Smooth muscle cell of the brain vasculature (primary cell): ENCODE measurements at places on chromosomes 1 and 21.

GRCh38 chr1:204147406-204148383 lies 4.1 kb downstream of the ETNK2 start:
- DNase-seq: no peak

DNA sequence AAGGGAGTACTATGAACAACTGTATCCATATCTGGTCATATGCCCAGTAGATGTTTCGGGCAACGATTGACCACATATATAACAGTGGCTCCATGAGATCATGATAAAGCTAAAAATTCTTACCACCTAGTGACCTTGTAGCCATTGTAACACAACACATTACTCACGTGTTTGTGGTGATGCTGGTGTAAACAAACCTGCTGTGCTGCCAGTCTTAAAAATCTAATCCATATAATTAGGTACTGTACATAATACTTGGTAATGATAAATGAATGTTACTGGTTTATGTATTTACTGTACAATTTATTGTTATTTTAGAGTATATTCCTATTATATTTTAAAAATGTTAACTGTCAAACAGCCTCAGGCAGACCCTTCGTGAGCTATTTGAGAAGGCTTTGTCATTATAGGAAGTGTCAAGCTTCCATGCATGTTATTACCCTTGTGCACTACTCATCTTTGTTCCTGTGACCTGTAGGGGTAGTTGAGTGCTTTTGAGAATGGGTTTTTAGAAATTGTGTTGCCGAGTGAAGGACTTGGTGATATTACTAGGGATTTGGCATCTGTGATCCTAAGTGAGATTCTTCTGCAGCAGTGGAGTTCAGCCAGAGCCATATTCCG lies 23.6 kb downstream of the DIP2A start:
- DNase-seq: no peak

DNA sequence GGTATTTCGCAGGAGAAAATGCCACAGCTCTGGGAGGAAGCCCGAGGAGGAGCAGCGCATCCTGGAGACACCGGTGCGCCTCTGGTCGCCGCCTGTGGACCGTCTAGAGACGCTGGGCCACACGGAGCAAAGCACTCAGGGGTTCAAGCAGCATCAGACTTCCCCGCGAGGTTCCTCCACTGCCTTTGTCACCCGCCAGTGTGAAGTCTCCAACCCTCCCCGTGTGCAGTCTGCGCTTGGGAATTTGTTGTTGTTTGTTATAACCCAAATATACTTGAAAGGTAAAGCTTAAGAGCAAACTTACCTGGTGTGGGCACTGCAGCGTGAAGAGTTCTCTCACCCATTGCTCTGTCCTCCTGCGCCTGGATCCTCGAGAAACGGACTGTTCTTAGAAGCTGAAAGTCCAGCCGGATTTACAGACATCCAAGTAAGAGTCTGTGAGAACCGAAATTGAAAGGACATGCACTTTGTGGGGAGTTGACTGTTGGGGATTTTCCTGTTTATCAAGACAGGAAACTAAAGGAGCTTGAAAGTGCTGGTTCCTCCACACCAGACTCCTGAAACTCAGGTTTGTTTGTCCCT lies at the start of gene GBP4:
TSS of gene GBP4 (minus strand) at position 452 of the 582 bp plus-strand sequence. CDS start at position 344, 108 bp downstream.
- DNase-seq: peak; percentile 10

- no peak for DNase-seq
Measured at GRCh38 chr1:147109041-147109440, 63.2 kb downstream of the PRKAB2 start.

DNA sequence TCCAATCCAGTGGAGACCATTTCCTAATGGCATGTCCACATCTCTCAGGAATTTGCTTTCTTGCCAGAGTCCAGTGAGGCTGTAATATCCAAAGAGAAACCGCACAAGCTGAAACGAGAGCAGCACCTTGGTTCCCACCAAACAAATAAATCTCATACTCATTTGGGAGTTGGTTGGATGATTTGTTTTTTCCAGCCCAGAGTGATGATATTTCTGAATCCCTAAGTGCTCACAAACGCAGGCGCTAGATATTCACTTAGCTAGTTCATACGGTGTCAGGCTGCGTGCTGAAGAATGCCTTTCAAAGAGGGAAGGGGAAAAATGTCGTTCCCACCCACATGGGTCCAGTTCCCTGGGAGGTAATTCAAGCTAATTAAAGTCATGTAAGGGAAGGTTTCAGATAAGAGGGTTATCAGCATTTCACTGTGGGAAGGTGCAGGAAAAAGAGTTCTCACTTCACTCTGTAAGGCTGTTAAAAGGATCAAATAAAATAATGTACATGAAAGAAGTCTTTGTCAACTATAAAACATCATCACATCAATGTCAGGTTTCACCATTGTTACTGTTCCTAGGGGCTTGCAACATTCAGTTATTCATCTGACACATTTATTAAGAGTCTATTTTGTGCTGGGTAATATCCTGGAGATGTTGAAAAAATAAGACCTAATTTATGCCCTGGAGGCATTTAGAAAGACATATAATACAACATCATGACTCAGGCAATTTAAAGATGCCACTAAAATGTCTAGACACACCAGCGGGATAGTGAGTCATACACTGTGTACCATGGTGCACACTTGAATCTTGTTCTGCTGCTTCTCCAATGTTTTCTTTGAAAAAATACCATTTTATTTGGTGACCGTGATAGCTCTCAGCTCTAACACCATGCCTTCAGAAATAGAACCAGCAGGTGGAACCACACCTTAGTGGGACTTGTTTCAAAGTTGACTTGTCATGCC lies 19.3 kb downstream of the DPT start:
- DNase-seq: no peak

DNA sequence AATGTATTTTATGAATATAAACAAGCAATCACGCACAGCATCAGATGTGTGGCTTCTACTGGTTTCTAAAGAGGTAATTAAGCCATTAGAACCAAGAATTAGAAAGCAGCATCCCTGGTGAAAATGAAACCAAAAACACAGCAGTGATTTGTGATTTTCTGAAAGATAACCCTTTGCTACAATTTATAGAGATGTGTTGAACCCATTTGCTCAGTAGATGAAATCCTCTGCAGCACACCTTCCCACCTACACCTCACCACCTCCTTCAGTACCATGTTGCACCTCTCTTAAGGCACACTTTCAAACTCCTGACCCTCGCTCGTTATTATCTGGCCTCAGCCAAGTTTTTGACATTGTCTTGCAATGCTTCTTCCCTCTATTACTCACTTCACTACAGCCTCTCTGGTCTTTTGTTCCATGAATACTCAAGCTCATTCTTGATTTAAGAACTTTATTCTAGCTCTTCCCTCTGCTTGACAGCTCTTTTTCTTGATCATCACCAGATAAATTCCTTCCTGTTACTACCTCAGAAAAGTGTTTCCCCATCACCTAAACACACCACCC lies 38.6 kb downstream of the NSL1 start:
- DNase-seq: no peak

DNA sequence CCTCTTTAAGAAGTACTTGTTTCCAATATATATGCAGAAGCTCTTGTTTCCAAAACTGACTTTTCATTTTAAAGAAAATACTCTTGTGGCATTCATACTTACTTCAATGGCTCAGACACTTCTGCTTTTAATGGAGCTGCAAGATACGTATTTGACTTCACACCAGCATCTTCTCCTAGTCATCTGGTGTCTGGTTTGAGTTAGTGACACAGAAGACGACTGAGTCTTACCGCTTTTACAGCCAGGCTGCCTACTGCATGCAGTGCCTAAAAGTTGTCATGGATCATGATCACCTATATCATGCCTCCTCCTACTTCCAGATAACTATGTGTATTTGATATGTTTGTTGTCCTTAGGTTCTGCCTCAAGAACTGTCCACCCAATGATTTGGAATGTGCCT lies 185.9 kb downstream of the TPR start:
- no peak for DNase-seq

- DNase-seq: no peak
Measured at GRCh38 chr1:41823471-41823870, 95.3 kb downstream of the HIVEP3 start.

DNA sequence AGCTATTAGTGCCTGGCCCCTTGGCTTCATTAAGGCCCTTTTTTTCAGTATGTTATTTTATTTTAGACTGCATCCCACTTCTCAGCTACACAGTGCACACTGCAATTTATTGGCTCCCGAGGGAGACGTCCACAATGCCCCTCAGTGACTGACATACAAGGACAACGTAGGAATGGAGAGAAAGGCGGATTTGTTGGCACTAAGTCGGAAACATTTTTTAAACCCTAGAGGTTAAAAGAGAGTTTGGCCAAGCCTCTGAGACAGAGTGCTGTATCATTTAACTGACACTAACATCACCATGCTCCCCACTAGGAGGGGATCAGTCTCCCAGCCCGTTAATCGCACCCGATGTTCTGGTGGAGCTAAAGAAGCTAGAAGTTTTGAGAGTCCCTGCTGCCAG lies 45.7 kb upstream of the FOXD3 start:
- DNase-seq: no peak

DNA sequence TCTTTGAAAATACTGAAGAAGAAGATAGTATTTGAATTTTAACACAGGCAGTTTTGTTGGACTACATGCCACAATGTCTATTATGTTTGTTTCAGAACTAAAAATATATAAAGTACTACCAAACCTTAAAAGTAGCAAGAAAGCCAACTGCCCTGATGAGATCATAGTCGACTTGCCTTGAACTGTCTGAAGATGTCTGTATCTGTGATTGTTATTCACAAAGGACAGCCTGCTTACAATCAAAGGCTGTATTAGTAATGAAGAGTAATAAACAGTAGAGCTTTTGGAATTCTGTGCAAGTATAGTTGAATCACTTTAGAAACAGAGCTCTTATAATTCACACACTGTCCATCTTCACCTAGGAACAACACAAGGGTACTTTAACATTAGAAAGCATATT lies 228.3 kb downstream of the NCAM2 start:
- no peak for DNase-seq

- DNase-seq: no peak
Measured at GRCh38 chr1:181936269-181936668, 125.2 kb downstream of the ZNF648 start.

GRCh38 chr21:43720539-43721166 lies 1.7 kb downstream of the PDXK start:
- DNase-seq: no peak

GRCh38 chr1:207007352-207008033 lies 25.1 kb downstream of the C1orf116 start:
- no peak for DNase-seq

GRCh38 chr1:198970916-198971315 lies 332.1 kb downstream of the PTPRC start:
- DNase-seq: no peak

DNA sequence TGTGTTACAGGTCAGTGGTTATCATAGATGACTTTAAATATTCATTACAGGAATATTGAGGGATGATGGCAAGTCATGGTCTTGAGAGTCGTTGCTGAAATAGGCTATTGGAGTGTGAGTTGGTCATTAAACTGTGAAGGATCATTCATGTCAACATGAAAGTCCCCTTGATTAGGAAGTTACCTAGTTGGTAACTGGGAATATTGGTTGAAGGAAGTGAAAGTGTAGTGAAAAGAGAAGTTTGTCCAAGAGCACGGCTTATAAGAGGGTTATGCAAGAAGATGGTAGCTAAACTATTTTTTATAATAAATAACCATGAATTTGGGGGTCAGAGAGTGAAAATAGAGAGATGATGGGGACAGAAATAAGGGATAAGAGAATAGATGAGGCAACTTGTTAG lies 16.9 kb downstream of the CRB1 start:
- no peak for DNase-seq

DNA sequence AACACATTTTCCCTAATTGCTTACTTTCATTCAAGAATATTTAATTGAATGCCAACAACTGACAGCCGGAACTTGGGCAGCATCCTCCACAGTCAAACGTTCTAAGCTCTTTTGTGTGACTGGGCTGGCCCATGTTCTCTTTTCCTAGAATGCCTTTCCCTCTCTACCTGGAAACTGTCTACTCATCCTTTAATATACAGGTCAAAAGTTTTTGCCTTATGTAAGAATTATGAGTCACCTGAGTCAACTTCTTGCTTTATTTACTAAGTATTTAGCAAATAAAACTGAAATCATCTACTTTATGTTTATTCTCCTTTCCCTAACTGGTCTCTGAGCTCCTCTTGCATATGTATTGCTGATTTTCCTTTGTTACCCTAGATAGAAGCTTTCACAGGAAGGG lies 172.2 kb downstream of the CHRM3 start:
- DNase-seq: no peak

DNA sequence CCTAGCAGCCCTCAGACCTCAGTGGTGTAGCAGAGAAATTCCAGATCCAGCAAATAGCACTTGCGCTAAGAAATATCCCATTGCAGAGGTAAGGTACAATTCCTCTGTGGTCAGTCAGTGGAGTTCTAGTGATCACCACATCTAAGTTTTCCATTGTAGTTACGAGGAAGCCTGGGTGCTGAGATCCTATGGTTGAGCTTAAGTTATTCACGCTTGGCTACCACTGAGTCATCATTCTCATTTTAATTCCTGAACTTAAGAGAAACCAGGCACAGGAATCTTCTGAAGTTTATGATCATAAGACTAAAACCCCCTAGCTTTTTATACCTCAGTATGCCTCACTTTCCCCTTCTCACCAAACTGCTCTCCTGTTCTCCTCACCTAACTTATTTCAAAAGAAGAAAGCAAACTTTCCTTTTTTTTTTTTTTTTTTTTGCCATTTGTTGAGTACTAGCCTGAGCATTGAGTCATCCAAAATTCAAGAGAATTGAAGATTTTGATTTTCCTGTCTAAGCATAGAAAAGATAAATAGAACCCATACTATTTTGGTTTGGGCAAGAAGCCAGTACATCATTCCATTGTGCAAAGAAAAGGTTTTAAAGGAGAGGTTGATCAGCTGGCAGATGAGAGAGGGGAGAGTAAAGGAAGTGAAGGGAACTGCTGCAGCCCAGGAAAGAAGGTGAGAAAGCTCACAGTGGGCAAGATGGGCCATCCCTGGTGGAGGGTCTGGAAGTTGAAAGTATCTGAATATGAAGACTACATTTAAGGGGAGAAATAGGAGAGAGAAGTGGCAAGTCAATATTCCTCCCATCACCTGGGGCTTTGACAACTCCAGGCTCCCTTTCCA lies 39.9 kb downstream of the SERBP1 start:
- peak; percentile 12 for DNase-seq

DNA sequence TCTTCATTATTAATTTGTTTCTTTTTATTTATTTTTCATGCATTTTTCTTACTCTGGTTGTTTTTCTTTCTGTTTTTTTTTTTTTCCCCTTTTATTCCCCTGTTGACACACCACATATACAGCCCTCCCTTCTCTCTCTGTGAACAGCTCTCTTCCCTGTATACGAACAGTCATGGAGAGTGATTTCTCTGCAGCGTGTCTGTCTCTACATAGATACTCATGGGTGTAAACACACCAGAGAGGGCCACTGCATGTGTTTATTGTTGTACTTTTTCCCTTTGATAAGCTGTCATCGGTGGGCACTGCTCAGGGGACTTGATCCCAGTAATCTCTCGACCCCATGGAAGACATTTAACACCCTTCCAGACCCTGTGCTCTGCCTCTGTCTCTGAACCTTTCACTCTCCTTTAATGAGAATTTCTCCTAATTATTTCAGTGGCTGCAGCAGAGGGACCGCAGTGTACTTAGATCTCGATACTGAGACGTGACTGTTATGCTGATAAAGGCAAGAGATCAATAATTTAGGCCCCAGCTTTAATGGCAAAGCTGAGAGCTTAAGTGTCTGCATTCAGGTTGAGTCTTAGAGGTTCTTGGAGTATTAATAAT lies 113.1 kb downstream of the PBX1 start:
- no peak for DNase-seq

GRCh38 chr1:100250807-100251206 lies 1.2 kb upstream of the DBT start:
- DNase-seq: no peak

GRCh38 chr1:208179961-208180409 lies 64.2 kb downstream of the PLXNA2 start:
- no peak for DNase-seq

- no peak for DNase-seq
Measured at GRCh38 chr1:245440922-245441321, 286.1 kb downstream of the KIF26B start.
